NAMALWA (cell line): ENCODE measurements at places on chromosomes 7 and 10.
A peak's percentile ranks its signal among the peaks of the same experiment; 100 is the strongest.

- peak; percentile 58 for DNase-seq
These were observed 96.3 kb downstream of the ALOX5 start for GRCh38 chr10:45470098-45471012.

DNA sequence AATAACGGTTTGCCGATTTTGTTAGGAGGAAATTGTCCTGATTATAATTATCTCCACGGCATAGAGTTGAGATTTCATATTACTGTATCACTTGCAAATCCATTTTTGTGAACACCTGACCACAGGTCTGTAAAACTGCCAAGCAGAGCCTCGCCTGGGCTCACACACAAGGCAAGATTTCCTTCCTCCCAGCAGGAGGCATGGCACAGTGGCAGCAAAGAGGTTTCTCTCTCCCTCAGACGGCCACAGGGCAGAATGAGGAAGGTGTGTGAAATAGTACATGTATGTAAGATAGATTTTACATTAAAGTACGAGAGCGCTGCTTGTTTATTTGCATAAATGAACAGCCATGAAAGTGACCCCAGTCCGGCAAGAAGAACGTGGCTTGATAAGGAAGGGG, 130.1 kb downstream of the CELF2 start:
- DNase-seq = peak; percentile 46

GRCh38 chr10:74507951-74508350, 318.4 kb upstream of the KAT6B start:
- DNase-seq = no peak

DNA sequence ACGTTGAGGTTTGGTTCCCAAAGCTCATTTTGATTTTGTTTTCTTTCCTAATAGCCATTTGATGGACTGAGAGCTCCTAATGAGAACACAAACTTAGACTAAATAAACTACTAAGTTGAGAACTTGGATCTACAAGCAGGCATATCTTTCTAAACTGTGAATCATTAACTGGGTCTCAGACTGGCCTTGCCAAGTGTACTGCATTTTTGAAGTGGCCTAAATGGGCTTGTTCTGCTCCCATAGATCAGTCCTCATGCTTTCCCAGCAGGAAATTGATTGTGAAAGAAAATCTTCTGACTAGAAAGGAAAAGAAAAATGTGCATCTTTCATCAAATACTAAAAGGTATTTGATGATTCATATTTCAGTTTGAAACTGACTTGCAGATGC, 46.7 kb upstream of the RBM33 start:
- DNase-seq = no peak

DNA sequence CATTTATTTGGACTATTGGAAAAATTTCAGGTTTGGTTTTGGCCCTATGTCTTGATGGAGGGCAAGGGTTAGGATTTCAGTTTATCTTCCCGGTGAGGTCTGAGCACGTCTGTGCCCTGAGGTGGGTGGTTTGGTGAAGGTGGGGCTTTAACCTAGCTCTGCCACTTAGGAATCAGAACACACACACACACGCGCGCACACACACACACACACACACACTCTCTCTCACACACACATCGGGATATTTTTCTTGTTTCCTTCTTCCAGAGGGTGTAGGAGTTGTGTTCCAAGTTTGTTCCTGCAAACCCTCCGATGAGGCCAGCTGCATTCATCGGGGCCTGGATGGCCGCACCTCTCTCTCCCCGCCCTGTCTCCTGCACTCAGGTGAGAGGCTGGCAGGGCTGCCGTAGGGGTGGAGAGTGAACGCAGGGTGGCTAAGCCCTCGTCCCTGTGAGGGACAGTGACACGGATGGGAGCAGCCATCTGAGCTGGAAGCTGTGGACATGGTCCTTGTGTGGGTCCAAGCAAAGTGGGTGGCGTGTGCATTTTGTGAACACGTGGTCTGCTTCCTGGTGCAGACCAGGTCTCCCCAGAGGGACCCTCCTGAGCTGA, 34.2 kb downstream of the CHST12 start:
- DNase-seq = no peak

- DNase-seq = no peak
These were observed 624.5 kb downstream of the PARD3 start for GRCh38 chr10:34190580-34190979.

- DNase-seq = no peak
These were observed 76.2 kb upstream of the APBB1IP start for GRCh38 chr10:26361971-26362370.

GRCh38 chr7:116630357-116630756, 41.6 kb upstream of the MET start:
- DNase-seq = peak; percentile 15

- no peak for DNase-seq
These were observed 6.9 kb downstream of the CREM start for GRCh38 chr10:35133586-35133985.
